Kidney epithelial cell (primary cell): ENCODE measurements at places on chromosomes 7 and 10.

DNA sequence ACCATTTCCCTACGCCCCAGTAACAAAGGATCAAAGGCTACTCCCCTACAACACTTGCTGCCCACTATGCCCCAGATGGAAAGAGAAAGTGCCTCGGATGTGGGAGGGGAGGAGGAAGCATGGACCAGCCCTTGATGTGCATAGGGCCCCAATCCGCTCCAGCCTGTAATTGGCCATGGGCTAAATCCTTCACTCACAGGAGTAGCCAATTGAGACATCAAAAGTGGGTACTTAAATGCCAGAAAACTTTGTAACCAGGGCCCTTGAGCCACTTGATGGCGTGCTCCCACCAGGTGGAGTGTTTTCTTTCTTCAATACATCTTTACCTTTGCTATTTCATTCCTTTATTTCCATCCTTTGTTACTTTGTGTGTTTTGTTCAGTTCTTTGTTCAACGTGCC is 500.5 kb upstream of the LRRN3 start:
- DNase-seq = no peak

DNA sequence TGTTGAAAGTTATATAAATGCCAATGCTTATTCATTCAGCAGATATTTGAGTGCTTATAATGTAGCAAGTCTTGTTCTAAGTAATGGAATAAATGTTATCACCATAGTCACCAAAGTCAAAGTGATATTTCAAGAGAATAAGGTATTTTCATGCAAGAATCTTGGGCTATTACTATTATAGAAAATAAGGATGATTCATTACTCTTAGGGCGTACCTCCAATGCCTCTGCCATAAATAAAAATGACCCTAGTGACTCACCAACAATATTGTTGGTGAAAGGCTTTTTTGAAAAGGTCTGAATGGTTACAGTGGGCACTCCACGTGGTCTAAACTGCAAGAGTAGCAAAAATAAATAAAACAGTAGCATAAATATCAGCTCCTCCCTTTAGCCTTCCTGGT is 68.4 kb downstream of the RALA start:
- no peak for DNase-seq

- DNase-seq = no peak
Measured at GRCh38 chr10:91799612-91799975, 1.4 kb downstream of the TNKS2 start.

DNA sequence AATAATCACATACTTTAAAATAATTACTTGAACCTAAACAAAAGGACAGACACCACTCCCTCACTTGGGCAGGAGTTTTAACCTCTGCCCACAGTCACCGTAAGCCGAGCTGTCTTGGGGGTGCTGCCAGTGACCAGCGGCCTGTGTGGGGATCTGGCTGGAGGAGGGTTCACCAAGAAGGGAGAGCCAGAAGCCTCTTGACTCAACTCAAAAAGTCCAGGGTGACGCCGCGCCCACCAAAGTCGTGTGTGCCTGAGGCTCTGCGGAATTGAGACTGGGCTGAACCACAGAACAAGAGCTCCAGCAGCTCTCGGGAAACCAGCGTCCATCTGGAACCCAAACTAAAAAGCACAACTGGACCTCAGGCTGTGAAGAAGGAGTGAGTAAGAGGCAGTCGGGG is 35.8 kb downstream of the ZFAND2A start:
- no peak for DNase-seq

DNA sequence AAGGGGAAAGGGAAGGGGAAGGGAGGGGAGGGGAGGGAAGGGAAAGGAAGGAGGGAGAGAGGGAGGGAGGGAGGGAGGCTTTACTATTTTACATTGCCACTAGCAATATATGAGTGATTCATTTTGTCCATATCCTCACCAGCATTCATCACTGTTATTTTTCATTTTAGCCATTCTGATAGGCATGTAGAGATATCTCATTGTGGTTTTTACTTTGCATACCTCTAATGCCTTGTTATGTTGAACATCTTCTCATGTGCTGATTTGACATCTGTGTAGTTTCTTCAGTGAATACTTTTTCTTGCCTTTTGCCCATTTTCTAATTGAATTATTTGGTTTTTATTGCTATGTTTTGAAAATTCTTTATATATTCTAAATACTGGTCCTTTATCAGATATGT is 52.7 kb downstream of the GCC1 start:
- DNase-seq = no peak

- DNase-seq = no peak
Measured at GRCh38 chr7:85479918-85480643, 293.2 kb upstream of the SEMA3D start.

GRCh38 chr10:71076473-71077142 is 135.8 kb upstream of the UNC5B start:
- DNase-seq = no peak

DNA sequence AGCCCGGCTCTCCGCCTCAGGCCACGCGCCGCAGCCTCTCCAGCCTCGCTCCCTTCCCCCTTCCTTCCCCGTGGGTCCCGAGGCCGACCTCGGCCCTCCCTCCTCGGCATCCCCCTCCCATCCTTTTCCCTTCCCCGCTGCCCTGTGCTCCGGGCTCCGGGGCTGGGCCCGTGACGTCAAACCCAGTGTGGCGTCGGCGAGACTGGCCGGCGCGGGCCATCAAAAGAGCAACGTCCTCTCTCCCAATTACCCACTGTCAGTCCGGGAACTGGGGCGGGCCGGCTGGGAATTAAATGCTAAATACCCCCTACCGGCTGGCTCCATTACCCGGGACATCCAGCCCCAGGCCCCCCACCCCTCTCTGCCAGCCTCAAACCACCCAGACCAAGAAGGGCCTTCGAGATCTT is 2.6 kb upstream of the GATA3 start:
- DNase-seq = no peak

GRCh38 chr10:124392626-124393342 is 25.9 kb downstream of the OAT start:
- DNase-seq = no peak

DNA sequence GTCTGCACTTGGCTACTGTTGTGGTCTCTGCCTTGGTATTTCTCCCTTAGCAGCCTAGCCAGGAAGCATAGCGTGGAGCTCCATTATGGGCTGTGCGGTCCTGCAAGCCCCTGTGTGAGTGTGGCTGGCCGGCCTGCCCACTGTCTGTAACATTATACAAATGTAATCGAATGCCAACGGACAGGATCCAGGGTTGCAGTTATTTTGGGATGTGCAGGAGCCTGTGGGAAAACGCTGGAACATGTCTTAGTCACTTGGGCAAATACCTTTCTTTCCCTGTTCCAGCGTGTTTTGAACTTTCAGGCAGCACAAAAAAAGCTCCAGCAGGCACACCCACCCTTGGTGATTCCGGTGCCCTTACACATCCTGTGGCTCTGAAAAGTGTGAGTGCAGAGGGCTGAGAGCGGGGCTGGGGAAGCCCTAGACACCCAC is 29.5 kb downstream of the BAG3 start:
- no peak for DNase-seq

- DNase-seq = no peak
Measured at GRCh38 chr7:32299133-32299702, 191.0 kb downstream of the LSM5 start.

- DNase-seq = no peak
Measured at GRCh38 chr7:27176524-27176845, 2.4 kb upstream of the HOXA10 start.

GRCh38 chr7:89655946-89656345 is 498.3 kb upstream of the STEAP1 start:
- DNase-seq = no peak

DNA sequence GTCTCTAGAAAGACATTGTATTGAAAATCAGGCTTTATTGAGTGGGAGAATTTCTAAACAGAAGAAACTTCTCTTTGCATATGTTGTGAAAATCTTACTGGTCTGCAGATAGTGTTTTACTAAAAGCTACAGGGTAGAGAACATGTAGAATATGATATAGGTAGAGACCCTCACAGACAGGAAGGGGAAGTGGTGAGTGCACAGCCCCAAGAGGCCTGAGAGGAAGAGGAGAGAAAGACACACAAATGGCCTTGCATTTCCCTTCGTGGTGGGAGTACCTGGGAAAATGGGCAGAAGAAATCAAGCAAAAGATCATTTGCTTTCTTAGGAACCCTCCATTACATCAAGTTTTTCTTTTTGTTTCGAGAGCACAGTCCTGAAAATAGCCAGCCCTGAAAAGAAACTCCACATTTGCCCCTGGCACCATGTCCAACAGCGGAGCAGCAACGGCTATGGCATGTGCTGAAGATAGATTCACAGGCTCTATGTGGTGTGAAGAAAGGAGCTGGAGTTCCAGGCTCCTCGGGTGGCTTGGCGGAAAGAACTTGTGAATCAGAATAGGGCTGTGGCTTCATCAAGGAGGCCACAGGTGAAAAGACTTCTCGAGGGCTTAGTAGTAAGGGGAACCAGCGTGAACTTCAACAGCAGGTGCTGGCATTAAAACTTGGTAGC is 143.5 kb downstream of the CALCR start:
- no peak for DNase-seq

GRCh38 chr10:122301055-122301810 is 30.1 kb downstream of the BTBD16 start:
- DNase-seq = peak; percentile 69

- no peak for DNase-seq
Measured at GRCh38 chr10:129968853-129969183, 4.7 kb upstream of the EBF3 start.

DNA sequence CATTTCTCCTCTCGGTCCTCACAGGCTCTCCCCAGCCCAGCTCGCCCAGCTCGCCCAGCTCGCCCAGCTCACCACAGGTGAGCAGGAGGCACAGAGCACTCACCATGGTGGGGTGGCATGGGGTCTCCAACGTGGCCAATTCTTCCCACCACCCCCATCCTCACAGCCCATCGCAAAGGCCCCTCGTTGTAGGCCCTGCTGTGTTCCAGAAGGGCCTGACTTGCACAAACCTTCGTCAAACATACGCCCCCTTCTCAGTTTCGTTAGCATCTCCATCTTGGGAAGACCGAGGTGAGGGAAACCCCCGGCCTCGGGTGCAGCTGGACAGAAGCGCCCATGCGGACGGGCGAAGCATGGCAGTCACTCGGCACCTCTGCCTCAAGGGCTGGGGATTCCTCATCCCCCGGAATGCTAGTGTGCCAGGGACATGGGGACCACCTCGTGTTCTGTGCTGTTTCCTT is 304.6 kb downstream of the TNS3 start:
- DNase-seq = no peak

GRCh38 chr10:12390733-12391132 is 41.4 kb downstream of the CAMK1D start:
- DNase-seq = no peak

- DNase-seq = no peak
Measured at GRCh38 chr7:87144173-87144657, 8.0 kb upstream of the DMTF1 start.

GRCh38 chr7:49279891-49280290 is 355.5 kb downstream of the CDC14C start:
- no peak for DNase-seq

DNA sequence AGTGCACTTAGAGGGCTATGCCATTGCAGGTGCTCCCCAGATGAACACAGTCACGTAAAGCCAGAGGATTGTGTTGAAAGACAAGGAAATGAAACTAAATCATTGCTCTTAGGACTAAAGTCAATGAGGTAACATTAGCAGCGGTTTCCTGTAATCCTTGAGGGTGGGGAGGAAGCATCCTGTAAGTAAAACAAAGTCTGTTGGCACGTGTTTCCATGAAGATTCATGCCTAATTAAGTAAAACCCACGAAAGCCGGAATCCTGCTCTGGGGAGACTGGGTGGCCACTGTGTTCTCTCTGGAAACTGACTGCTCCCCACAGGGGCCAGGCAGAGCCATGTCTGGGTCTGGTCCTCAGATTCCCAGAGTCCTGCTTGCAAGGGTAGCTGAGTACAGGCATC is 18.3 kb downstream of the STEAP1B start:
- no peak for DNase-seq

DNA sequence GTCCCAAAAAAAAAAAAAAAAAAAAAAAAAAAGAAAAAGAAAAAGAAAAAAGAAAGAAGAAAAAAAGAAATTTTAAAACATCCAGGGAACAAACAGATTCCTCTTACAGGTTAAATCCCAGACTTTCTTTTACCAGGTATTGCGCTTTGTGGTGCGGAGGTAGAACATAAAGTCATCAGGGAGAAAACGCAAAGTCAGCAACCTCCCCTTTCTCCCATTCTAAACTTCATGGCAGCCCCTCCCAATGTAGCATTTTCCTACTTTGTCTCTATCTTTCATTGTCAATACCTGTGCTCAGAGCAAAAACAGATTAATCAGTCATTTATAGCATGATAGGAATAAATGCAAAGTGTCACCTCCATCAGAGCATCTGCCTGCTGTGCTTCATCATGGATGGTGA is 299.7 kb downstream of the SFMBT2 start:
- no peak for DNase-seq

DNA sequence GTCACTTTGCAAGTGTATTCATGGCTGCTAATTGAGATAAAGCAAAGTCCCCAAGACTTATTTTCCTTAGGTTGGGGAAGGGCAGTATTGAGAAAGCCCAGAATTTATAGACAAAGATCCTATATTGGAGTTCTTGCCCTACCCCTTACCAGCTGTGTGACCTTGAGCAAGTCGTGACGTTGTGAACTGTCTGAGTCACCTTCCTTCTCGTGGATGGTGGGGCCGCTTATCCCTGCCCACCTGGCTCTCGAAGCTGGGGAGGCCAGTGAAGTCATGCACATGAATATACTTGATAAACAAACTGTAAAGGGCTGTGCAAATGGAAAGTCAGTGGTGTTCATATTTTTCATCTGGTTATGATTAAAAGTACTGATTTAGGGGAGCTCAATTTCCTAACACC is 127.4 kb downstream of the TACC2 start:
- DNase-seq = no peak

DNA sequence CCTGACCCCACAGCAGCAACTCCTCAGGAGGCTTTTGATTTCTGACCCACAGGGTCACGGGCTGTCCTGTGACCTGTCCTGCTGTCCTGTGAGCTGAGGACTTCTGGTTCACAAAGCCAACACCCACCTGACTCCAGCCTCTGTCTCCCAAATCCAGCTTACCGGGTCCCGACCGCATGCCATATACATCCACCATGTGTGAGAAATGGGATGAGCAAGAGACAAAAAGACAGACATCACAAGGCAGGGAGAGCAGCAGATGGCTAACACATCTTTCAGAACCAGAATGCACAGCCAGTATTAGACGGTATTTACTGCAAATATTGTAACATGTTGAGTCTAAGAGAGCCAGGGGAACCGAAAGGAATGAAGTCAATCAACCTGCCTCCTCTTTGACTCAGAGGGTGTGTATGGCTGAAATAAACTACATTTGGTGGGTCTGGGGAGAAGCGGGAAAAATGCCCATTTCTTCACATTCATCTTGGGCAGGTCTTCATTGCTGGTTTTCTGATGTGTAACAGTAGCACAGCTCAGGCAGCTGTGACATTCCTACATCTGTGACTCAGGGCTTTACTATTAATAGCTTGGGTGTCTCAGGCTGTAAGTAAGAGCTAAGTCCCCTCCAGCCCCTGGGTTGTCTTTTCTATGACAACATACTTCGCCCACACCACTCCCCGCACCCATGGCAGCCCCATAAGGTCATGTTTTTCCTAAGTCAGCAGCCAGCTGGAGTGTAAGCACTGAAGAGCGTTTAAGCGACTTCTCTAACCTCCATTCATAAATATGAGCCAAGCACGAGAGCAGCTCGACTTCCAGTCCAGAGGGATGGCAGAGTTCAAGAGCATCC is 25.0 kb downstream of the ABLIM1 start:
- DNase-seq = peak; percentile 97
